ENCODE measurements at places on chromosomes 5 and 9.

GRCh38 chr5:89996890-89997289 is 412.7 kb downstream of the CETN3 start:
- no peak for DNase-seq

- no peak for DNase-seq
These were observed 164.5 kb downstream of the GAS1 start for GRCh38 chr9:86782831-86783230.

DNA sequence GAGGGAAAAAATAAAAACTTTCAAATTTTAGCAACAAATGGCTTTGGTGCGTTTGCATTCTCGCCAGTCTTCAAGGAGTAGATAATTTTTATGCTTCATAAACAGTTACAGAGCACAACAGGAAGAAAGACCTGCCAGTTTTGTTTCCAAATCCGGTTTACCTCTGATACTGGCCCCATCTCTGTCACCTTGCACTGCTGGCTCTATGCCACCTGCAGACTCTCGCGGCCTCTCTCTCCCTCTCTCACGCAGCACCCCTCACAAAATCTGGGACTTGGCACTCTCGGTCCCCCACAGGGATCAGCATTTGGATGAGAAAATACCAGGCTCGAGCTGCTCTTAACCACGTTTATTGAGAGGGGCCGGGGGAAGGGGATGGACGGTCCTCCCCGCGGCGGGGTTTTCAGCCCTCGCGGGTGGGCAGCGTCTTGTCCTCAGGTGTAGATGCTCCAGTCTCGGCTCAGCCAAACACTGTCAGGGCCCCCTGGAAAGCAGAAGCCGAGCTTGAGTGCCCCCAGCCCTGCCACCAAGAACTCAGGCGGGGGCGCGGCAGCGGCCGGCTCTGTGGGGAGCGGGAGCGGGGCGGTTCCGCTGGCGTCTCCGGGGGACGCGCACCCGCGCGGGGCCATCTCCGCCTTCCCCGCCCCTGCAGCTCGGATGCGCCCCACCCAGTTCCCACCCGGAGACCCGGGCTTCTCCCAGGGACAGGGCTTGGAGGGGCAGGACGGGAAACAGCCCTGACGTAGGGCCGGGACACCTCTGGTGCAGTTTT is 1.3 kb downstream of the SCGB3A1 start:
- no peak for DNase-seq

DNA sequence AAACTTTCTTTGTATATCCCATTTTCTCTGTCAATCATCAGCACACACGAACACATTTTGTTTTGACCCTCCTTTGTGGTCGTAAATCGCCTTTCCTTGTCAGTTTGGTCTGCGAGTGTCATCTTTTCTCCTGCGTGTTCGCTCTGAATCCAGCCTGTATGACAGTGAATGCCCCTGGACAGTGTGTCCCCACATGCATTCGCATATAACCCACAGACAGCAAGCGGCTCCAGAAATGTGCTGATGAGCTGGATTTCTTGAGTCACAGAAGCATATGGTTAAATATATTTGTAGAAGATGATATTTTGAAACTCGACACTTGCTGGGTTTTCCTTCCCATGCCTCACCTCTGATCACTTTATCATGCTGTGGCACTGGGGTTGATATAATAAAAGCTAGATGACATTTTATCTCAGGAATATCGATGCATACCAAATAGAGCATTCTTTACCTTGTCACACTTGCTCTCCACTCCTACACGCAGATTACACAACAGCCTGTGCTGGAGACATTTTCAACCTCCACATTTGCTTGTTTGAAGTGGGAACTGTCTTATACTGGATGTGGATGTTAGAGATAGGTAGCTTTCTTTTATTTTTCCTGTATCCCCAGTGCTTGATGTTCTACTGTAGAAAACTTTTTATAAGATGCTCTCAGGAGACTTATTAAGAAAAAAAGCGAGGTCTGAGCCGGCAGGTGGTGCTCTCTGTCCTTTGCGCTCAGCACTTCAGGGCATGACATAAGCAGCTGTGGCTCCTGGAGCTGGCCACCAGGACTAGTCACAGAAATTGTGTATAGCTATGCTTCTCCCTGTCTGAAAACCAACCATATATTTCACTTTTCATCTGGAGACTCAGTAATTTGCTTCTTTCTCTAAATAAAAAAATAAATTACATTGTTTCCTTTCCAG is 215.1 kb downstream of the SH3GL2 start:
- peak; percentile 19 for DNase-seq

GRCh38 chr9:110427497-110428104 is 89.9 kb upstream of the TXNDC8 start:
- DNase-seq: peak; percentile 44

DNA sequence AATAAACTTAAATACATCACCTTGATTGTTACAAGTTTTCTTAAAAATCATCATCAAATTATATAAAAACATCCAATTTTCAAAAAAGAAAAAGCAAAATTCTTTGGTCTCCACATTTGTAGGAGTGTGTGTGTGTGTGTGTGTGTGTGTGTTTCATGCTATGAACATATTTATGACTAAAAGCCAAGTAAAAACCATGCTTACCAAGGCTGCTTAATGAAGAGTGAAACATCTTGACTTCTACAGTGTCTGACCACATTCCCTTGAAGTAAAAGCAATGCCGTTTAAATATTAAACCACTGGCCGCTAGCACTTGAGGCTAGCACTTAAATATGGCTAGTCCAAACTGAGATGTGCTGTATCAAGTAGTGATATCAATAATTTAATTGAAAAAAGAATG is 549.1 kb upstream of the CCNG1 start:
- no peak for DNase-seq

DNA sequence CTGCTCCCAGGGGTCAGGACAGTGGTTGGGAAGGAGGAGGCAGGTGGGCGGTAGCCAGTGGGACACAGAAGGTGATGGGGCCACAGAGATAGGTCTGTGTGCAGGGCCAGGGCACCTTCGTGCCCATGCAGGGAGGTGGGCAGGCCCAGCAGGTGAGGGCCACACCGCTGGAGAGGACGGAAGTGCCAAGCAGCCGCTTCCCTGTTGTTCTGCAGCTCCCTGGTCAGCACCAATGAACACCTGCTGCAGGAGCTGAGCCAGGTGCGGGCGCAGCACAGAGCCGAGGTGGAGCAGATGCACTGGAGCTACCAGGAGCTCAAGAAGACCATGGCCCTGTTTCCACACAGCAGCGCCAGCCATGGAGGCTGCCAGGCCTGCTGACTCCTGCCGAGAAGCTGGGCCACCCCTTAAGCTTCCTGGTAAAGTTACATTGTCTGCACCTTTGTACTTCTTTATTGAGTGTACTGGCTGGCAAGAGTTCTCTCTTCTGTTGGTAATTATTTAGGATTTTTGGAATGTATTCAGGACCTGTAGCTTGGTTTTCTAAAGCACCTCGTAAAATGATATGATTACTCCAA is 40.3 kb downstream of the TPPP start:
- DNase-seq: no peak

DNA sequence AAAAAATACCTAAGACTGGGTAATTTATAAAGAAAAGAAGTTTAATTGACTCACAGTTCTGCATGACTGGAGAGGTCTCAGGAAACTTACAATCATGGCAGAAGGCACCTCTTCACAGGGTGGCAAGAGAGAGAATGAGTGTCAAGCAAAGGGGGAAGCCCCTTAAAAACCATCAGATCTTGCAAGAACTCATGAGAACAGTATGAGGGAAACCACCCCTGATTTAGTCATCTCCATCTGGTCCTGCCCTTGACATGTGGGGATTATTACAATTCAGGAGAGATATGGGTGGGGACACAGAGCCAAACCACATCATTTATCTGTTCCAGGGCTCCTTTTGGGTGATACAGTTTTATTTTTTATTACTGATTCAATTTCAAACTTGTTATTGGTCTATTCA is 23.2 kb upstream of the ADAMTS16 start:
- no peak for DNase-seq

GRCh38 chr5:74325866-74326265 is 314.7 kb downstream of the ENC1 start:
- DNase-seq: no peak

GRCh38 chr9:129612123-129612522 is 8.8 kb downstream of the C9orf50 start:
- DNase-seq: no peak

DNA sequence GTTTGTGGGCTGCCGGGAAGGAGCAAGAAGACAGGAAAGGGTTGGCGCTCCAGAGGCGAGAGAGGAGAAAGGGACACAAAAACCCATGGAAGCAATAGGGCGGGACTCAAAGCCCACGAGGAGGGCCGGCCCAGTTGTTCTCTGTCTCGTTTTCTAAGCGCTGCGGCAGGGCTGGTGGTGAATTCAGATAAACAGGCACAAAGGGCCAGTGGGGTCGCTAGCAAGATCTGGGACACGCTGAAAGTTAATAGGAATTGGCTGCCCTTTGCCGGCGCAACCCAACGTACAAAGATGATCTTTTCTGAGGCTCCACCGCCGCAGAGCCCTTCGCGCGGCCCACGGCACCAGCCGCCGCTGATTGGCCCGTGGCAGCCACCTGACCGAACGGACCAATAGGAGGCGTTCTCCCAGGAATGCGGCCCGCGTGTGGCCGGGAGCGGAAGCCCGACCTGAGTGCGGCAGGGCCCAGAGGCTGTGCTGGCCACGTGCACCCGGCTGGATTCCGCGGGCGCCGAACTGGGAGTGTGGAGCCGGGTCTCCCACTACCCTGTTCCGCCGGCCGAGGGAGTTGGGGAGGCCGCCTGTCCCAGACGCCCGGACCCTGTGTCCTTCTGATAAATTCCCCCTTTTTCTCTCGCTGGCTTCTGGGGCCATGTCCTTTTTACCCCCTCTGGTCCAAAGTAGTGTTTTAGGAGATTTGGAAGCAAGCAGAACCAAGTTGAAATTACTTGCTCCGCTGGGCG is 16.8 kb upstream of the NSD1 start:
- DNase-seq: peak; percentile 93

GRCh38 chr5:154745349-154745748 is 9.8 kb upstream of the LARP1 start:
- no peak for DNase-seq

- DNase-seq: no peak
These were observed 84.6 kb downstream of the PAPPA start for GRCh38 chr9:116238225-116238624.

GRCh38 chr5:86118542-86118941 is 499.2 kb upstream of the COX7C start:
- DNase-seq: no peak

GRCh38 chr5:96004754-96005153 is 43.1 kb upstream of the ELL2 start:
- no peak for DNase-seq

DNA sequence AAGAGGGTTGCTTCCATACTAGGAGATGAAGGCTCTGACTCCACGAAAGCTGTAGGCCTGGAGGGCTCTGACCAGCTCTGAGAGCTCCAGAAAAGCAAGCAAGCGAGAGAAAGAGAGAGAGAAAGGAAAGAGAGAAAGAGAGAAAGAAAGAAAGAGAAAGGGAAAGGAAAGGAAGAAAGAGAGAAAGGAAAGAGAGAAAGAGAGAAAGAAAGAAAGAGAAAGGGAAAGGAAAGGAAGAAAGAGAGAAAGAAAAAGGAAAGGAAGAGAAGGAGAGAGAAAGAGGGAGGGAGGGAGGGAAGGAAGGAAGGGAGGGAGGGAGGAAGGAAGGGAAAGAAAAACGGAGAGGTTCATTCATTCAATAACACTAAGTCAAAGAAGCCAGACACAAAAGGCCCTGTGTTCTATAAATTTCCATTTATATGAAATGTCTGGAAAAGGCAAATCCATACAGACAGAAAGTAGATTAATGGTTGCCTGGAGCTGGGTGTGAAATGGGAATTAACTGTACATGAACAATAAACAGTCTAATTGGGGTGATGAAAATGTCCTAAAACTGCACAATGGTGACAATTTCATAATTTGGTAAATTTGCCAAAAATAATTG is 1.8 kb upstream of the STK10 start:
- DNase-seq: no peak

- no peak for DNase-seq
These were observed 5.7 kb downstream of the MAMDC4 start for GRCh38 chr9:136857581-136858412.

DNA sequence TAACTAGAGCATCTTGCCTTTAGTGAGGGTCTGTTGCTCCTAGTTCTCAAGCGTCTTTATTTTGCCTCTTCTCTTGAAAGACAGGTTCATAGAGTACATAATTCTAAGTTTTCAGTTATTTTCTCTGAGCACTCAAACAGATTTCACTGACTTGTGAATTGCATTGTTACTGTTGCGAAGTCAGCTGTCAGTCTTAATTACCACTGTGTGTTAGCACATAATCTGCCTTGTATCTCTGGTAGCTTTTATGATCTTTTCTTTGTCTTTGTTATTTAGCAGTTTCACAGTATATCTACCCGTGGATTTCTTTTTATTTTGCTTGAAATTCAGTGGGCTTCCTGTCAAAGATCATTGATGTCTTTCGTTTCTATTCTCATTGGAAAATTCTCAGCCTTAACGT is 192.9 kb downstream of the TTLL11 start:
- DNase-seq: no peak

DNA sequence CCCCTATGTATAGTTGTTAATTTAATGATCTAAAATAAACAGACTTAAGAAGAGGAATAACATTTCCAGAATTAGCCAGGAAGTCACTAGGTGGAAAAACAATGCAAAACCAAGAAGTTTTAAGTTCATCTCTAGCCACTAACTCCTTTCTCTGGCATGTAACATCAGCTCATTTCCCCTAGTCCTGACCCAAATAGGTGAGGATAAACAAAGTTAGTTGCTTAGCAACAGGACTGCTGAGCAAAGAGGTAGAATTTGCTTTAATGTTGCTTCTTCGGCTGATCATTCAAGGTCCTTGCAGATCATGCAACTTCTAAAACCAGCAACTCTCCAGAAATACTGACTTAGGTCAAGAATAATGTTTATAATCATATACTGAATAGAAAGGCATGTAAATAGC is 675.8 kb downstream of the CETN3 start:
- DNase-seq: no peak

GRCh38 chr9:80158131-80158530 is 586.4 kb downstream of the TLE4 start:
- no peak for DNase-seq

GRCh38 chr5:52743970-52744369 is 43.7 kb upstream of the ITGA1 start:
- no peak for DNase-seq

GRCh38 chr9:4997196-4997595 is 12.1 kb downstream of the JAK2 start:
- no peak for DNase-seq

DNA sequence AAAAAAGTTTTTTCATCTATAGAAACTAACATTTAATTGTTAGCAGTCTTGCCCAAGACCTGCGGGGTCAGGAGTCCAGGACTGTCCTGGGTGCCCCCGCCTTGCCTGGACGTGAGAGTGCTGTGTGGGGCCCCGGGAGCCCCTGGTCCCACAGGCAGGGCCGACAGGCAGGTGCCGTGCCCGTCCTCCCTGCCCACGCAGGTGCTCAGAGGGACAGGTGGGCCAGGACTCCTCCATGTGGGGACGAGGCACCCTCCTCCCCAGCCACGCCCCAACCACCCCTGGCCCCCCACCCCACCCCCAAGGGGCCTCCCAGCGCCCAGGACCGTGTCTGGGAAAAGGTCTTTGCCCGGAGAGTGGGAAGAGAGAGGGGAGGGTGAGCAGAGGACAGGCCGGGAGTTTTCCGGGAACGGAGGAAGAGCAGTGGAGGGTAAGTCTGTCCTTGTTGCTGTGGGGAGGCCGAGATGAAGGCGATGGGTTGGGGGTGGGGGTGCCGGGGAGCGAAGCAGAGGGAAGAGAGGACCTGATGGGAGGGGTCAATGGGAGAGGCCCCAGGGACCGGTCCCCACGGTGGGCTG is 2.7 kb upstream of the LCN12 start:
- no peak for DNase-seq

Measured in ELF-1 (cell line).